ENCODE measurements at places on chromosomes 12 and 14. TPM values are rescaled to one million over a fixed set of nuclear protein-coding genes. Genes with fewer than 3 reads are reported as not detected.

GZMH gene
- total RNA-seq, result not detected

TMEM253 gene
- not detected for total RNA-seq

CPNE6 gene
- not detected for total RNA-seq

ACSM4 gene
- total RNA-seq, result not detected

PPTC7 gene
- total RNA-seq, result 27.8 TPM

DNA sequence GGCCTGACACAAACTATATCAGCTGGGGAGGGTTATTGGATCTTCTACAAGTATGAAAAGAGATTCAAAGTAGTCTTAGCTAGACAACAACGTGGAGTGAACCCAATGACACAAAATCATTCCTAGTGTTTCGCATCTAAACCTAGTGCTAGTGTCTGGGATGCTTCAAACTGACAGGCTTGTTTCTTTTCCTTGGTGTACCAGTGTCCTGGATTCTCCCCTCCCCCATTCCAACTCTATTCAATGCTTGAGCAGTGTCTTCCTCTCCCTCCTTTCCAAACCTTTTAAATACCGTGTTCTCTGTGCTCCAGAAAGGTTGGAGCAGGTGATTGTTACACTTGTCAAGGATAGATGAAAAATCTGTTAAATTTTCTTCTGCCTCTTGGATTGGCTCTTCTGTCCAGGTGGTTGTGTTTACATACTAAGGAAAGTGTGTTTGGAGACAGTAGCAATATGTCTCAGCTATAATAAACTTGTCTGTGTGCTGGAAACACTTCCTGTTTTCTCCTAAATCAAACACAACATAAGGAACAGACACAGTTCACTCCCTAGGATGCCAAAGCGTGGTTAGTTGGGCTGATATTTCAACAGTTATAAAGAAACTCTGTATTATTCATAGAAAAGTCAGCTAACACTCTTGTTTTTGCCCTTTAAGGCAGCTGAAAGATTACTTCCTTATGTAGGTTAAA is 14.4 kb upstream of the GUCY2C start:
- H3K4me1 ChIP-seq, result peaks cover 8% of the 10 kb centered on the region
- H3K27ac ChIP-seq, result no peak overlapping the region
- no peaks in the 10 kb centered on the region for H3K27me3 ChIP-seq
- no peak overlapping the region for H3K4me3 ChIP-seq
- no peak for DNase-seq

GRCh38 chr12:29012673-29013072 is 136.4 kb upstream of the FAR2 start:
- no peak overlapping the region for H3K27ac ChIP-seq
- H3K36me3 ChIP-seq, result no peaks in the 10 kb centered on the region
- no peak for DNase-seq
- no peaks in the 10 kb centered on the region for H3K4me1 ChIP-seq

DNA sequence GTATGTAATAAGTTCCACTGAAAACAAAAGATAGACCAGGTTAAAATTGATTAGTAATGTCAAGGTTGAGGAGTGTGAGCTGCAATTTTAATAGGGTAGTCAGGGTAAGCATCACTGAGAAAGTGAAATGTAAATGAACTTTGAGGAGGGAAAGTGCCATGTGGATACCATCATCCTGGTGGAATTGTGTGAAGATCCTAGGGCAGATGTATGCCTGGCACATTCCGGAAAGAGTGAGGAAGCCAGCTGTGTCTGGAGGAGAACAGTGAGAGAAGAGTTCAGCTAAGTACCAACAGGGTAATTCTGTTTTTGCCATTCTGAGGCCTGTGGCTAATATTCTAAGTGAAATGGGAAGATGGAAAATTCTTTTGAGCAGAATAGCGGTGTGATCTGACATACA is 2.9 kb upstream of the CLEC2A start:
- no peaks in the 10 kb centered on the region for H3K4me1 ChIP-seq
- peaks cover 9% of the 10 kb centered on the region for H3K27me3 ChIP-seq
- no peaks in the 10 kb centered on the region for H3K36me3 ChIP-seq
- no peak overlapping the region for H3K27ac ChIP-seq
- H3K4me3 ChIP-seq, result no peak overlapping the region

DNA sequence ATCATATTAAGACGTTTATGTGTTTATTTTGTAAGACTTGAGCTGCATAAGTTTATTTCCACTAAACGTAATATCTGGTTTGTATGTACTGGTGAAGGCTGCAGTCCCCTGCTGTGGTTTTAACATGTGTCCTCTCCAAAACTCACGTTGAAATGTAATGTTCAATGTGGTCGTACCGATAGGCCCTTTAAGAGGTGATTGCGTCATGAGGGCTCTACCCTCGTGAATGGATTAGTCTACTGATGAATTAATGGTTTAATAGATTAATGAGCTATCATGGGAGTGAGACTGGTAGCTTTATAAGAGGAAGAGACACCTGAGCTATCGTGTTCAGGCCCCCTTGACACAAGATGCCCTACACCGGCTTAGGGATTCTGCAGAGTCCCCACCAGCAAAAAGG is 14.9 kb downstream of the LRIG3 start:
- no peak overlapping the region for H3K4me3 ChIP-seq
- no peak for DNase-seq
- H3K4me1 ChIP-seq, result peaks cover 44% of the 10 kb centered on the region
- H3K36me3 ChIP-seq, result peaks cover 91% of the 10 kb centered on the region

DNA sequence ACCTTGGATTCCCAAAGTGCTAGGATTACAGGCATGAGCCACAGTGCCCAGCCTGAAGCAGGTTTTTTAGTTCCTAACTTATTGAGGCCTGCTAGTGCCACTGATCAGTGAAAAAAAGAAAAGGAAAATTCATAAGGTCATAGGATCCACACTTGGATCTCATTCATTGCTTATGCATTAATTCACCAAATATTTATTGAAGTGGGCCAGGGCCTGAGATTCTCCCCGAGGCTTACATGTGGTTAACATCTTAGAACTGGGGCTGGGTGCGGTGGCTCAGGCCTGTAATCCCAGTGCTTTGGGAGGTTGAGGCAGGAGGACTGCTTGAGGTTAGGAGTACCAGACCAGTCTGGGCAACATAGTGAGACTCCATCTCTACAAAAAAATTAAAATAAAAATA is 29.5 kb upstream of the MAP1LC3B2 start:
- H3K27me3 ChIP-seq, result peaks cover 21% of the 10 kb centered on the region
- peaks cover 35% of the 10 kb centered on the region for H3K4me1 ChIP-seq
- H3K36me3 ChIP-seq, result peaks cover 17% of the 10 kb centered on the region
- no peak for DNase-seq
- no peak overlapping the region for H3K27ac ChIP-seq
- no peak overlapping the region for H3K4me3 ChIP-seq

DNA sequence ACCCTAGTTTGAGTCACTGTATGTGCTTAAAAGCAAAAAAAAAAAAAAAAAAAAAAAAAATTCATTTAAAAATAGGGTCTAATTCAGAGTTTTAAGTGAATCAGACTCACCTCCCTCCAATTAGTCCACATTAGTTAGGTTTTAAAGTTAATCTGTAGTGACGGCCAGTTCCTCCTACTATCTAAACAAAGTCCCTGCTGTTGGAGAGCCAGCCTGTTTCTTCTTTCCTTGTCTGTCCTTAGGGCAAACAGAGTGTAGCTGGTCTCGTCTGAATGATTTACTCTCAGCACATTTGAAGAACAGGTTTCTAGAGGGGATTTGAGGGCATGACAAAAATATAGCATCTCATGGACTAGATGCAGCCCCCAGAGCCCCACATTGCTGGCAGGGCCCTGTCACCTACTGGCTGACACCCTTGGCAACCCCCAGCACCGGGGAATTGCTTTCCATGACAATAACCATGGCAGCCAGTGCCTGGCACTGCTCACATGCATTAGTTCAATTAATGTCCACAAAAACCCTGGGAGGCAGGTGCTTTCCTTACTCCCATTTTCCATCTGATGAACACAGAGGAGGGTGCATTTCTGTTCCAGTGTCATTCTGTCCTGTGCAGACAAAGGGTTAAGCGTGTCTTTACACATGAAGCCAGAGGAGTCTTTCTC is 138.3 kb downstream of the PLXNC1 start:
- DNase-seq, result no peak
- H3K4me3 ChIP-seq, result no peak overlapping the region
- H3K36me3 ChIP-seq, result no peaks in the 10 kb centered on the region
- peaks cover 15% of the 10 kb centered on the region for H3K4me1 ChIP-seq

- H3K4me3 ChIP-seq, result no peak overlapping the region
- no peaks in the 10 kb centered on the region for H3K36me3 ChIP-seq
- peaks cover 41% of the 10 kb centered on the region for H3K4me1 ChIP-seq
Measured at GRCh38 chr12:77299001-77299400, 233.6 kb upstream of the E2F7 start.

DNA sequence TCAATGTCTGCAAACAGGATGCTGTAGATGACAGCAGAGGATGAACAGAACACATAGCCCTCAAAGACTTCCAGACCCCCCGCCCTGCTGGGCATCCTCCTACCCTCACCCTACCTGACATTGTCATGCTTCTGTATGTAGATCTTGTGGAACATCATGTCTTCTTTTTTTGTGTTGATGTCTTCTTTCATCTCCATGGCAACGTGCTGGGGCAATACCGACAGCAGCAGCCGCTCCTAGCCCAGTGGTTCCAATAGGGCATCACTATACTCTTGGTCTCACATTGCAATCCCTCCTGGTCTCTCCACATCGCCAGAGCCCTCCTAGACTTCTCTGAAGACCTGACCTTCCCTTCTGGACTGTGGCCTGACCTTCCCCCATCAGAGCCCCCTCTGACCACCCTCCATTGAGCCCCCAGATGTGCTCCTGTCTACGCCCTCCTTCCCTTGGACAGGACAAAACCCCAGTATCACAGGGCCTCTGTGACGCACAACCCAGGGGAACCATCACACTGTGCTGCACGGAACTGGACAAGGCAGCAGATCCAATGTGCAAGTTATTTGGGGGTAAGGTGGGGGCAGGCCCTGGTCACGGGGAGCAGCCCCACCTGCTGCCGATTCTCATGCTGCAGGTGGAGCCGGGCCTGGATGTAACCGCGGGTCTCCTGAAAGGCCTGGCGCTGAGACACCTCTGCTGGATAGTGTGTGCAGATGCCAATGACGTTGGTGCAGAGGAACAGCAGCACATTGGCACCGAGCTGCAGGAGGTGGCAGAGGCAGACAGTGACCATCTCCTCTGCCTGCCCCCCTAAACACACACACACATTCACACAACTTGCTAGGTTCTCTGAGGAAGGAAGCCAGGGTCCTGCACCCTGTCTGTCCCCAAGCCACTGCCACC is 11.1 kb downstream of the ADCY6 start:
- H3K4me1 ChIP-seq, result peaks cover 10% of the 10 kb centered on the region
- no peaks in the 10 kb centered on the region for H3K27me3 ChIP-seq
- H3K4me3 ChIP-seq, result no peak overlapping the region
- peaks cover 14% of the 10 kb centered on the region for H3K36me3 ChIP-seq
- no peak for DNase-seq

GRCh38 chr12:71220260-71220659 is 62.5 kb upstream of the TSPAN8 start:
- H3K27me3 ChIP-seq, result no peaks in the 10 kb centered on the region
- H3K4me1 ChIP-seq, result peaks cover 25% of the 10 kb centered on the region
- no peak overlapping the region for H3K27ac ChIP-seq

- DNase-seq, result no peak
- peak overlapping the region; percentile 88 for H3K27ac ChIP-seq
- H3K36me3 ChIP-seq, result peaks cover 45% of the 10 kb centered on the region
- H3K27me3 ChIP-seq, result no peaks in the 10 kb centered on the region
- peak overlapping the region; percentile 55 for H3K4me3 ChIP-seq
Measured at GRCh38 chr14:94026889-94027469, 839 bp downstream of the OTUB2 start.

- H3K27ac ChIP-seq, result peak overlapping the region; percentile 91
- H3K4me3 ChIP-seq, result peak overlapping the region; percentile 99
- peak; percentile 58 for DNase-seq
- H3K27me3 ChIP-seq, result no peaks in the 10 kb centered on the region
- H3K4me1 ChIP-seq, result peaks cover 27% of the 10 kb centered on the region
Measured at GRCh38 chr14:71320734-71321573, 413.7 kb downstream of the PCNX1 start.

- DNase-seq, result no peak
- H3K4me1 ChIP-seq, result peaks cover 5% of the 10 kb centered on the region
- no peaks in the 10 kb centered on the region for H3K36me3 ChIP-seq
- H3K27me3 ChIP-seq, result no peaks in the 10 kb centered on the region
Measured at GRCh38 chr12:9749640-9750039, 11.1 kb downstream of the CD69 start.

GRCh38 chr14:22837750-22838538 is 1.6 kb downstream of the MMP14 start:
- peaks cover 23% of the 10 kb centered on the region for H3K4me1 ChIP-seq
- H3K4me3 ChIP-seq, result peak overlapping the region; percentile 91
- DNase-seq, result no peak
- H3K27me3 ChIP-seq, result peaks cover 26% of the 10 kb centered on the region
- H3K27ac ChIP-seq, result no peak overlapping the region
